Kidney (tissue), 22 donors: ENCODE measurements at places on chromosomes 2 and 18. TPM values are rescaled to one million over a fixed set of nuclear protein-coding genes. Genes with fewer than 3 reads are reported as not detected.

SPDYA gene
- total RNA-seq = 1.6 TPM

GNAL gene
- 9.7 TPM for total RNA-seq

DNA sequence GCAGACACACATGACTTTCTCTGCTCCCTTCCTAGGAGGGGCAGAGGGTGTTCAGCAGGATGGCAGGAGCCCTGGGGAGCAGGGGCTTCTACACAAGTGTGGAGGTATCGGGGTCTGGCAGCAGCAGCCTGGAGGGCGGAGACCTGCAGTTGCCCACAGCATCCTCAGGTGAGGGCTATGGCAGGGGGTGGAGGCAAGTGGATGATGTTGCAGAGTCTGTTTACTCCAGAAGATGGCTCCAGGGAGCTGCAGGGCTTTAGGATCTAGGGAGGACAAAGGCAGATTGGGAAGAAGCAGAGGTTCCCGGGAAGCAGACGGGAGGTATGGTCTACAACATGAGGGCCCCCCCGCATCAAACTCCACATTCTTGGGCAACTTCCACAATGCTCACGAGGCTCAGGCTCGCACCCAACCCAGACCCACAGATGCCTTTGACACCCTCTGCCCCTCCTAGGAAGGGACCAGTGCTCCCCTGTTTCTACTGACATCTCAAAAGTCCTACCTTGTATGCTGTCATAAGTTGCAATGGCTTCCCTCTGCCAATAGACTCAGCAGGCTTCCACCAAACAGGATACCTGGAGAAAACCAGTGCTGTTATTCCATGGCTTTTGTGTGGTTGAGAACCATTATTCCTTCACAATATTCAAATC lies 12.0 kb upstream of the ATP6V1C2 start:
- no peaks in the 10 kb centered on the region for H3K36me3 ChIP-seq
- H3K27me3 ChIP-seq = no peaks in the 10 kb centered on the region
- H3K4me3 ChIP-seq = no peak overlapping the region
- DNase-seq = no peak
- H3K27ac ChIP-seq = no peak overlapping the region
- no peaks in the 10 kb centered on the region for H3K4me1 ChIP-seq

DNA sequence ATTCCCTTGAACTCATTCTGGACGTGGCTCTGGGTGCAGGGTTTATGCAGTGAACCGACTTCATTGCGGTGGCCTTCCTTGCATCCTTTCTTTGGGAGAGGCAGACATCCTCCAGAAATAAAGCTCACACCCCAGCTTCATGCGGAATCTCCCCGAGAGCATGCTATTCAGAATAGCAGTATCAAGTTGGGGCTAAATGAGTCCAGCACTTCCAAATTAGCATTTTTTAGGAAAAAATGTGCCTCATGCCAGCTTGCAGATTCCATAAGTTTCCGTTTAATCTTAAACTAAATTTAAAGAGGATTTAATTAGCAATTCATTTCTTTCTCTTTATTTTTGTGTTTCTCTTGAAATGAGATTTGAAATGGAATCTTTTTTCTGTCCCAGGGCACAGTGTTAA lies 107.4 kb upstream of the HDAC4 start:
- no peaks in the 10 kb centered on the region for H3K4me1 ChIP-seq
- no peak overlapping the region for H3K27ac ChIP-seq
- DNase-seq = no peak

DNA sequence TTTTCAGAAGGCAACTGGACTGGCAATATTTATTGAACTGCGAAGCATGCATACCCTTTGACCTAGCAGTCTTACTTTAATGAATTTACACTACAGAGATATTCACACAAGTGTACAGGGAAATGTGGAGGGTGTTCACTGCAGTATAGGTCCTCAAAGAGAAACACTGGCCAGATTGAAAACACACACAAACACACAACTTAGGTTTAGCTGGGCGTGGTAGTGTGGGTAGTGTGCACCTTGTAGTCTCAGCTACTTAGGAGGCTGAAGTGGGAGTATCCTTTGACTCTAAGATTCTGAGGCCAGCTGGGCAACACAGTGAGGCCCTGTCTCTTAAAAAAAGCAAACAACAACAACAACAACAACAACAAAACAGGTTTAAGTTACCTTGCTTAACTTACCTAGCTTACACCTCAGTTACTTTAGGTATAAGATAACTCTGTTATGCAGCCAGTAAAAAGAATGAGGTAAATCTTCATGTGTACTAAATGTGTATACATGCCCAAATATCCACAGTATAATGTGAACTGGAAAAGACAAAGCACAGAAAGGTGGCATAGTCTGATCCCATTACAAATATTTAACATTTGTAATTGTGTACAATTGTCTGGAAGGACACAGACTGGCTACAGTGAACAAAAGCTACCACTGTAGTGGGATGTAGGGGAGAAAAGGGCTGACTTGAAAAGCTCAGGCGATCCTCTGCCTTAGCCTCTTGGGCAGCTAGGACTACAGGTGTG lies 105.9 kb upstream of the FZD5 start:
- peaks cover 5% of the 10 kb centered on the region for H3K4me1 ChIP-seq
- DNase-seq = no peak
- H3K4me3 ChIP-seq = no peak overlapping the region
- no peak overlapping the region for H3K27ac ChIP-seq
- H3K36me3 ChIP-seq = no peaks in the 10 kb centered on the region

- H3K27ac ChIP-seq = no peak overlapping the region
- H3K27me3 ChIP-seq = no peaks in the 10 kb centered on the region
- DNase-seq = no peak
- H3K4me1 ChIP-seq = no peaks in the 10 kb centered on the region
- H3K36me3 ChIP-seq = no peaks in the 10 kb centered on the region
- no peak overlapping the region for H3K4me3 ChIP-seq
These were observed 607.3 kb downstream of the ERBB4 start for GRCh38 chr2:211931314-211931713.

GTF2A1L gene
- 0.76 TPM for total RNA-seq

GRCh38 chr2:170320948-170321347 lies 143.0 kb downstream of the MYO3B start:
- H3K27ac ChIP-seq = no peak overlapping the region
- DNase-seq = no peak
- H3K4me3 ChIP-seq = no peak overlapping the region
- H3K36me3 ChIP-seq = no peaks in the 10 kb centered on the region
- H3K4me1 ChIP-seq = no peaks in the 10 kb centered on the region

DNA sequence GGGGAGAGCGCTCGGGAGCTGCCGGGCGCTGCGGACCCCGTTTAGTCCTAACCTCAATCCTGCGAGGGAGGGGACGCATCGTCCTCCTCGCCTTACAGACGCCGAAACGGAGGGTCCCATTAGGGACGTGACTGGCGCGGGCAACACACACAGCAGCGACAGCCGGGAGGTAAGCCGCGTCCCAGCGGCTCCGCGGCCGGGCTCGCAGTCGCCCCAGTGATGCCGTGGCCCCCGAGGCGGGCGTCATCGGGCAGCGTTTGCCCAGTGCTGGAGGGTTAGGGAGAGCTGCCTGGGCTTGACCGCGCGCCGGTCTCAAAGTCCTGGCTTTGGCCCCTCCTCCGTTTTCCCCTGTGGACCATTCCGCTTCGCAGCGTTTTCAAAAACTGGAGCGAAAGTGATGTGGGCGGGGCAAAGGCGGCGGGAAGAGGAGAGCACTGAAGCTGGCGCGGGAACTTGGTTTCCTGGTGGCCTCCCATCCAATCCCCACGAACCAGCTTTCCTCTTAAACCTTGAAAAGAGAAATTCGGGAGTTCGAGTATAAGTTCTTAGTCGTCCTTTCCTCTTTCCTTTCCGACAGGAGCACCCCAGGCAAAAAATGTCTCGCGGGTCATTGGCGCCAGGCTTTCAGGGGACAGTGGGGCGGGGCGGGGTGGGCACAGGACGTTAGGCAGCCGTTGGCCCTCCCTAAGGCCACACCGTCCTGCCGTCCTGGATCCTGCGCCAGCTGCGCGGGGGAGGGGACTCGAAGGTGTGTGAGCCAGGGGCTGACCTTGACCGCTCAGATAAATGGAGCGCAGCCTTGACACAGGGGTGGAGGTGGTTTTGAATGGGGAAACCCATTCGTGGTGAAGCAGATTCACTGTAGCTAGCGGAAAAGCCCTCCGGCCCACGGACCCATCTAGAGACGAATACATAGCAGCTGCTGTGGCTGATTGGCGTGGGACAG lies 821 bp downstream of the TYMS start:
- no peaks in the 10 kb centered on the region for H3K27me3 ChIP-seq
- H3K36me3 ChIP-seq = no peaks in the 10 kb centered on the region
- H3K4me1 ChIP-seq = no peaks in the 10 kb centered on the region
- DNase-seq = peak; percentile 93
- peak overlapping the region; percentile 67 for H3K27ac ChIP-seq
- H3K4me3 ChIP-seq = peak overlapping the region; percentile 69

CD28 gene
- 4.7 TPM for total RNA-seq

DNA sequence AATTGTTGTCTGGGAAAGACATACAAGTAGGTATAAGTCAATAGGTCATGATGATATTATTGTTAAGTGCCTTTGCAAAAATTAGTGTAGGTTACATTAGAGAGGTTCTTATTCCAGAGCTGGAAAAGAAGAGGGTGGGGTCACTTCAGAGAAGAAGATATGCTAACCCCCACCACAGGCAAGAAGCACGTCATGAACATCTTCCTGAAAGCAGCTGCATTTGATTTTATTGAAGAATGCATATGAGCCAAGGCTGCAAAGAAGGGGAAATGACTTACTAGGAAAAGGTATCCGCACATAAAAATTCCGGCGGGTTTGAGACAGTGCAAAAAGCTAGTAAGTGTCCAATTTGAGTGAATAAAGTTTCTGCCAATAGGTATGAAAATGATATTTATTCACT lies 195.3 kb upstream of the CDH2 start:
- no peak overlapping the region for H3K4me3 ChIP-seq
- DNase-seq = no peak
- no peak overlapping the region for H3K27ac ChIP-seq
- no peaks in the 10 kb centered on the region for H3K4me1 ChIP-seq

DNA sequence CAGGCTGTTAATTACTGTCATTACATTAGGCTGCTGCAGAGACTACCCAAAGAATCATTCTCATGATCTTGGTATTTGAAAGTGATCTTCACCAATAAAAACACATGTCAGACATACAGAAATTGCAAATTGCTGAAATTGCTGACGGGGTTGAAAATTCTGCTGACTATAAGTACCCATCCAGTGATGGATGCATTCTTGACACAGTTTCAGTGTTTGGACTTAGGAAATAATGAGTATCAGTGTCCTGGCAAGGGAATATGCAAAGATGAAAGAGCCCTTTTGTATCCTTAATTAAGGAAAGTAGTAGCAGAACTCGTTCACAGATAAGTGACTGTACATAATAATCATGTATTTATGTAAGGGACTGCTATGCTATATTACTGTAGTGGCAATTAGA lies 221.1 kb upstream of the ATP5MC3 start:
- H3K36me3 ChIP-seq = no peaks in the 10 kb centered on the region
- H3K27me3 ChIP-seq = no peaks in the 10 kb centered on the region
- H3K4me1 ChIP-seq = no peaks in the 10 kb centered on the region
- no peak overlapping the region for H3K27ac ChIP-seq
- no peak for DNase-seq
- no peak overlapping the region for H3K4me3 ChIP-seq

DNA sequence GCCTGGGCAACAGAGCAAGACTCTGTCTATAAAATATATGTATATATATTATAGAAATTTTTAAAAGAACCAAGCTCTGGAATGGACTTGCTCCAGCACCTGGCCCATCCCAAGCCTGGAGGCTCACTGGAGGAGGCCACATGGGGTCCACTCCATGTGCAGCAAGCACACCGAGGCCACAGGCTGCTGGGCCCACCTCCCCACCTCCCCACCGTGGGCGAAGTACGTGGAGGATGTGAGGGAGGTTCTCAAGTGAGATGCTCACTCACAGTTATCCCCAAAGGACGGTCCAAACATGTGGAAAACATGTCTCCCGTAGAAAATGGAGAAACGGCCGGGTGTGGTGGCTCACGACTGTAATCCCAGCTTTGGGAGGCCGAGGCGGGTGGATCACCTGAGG lies 13.9 kb upstream of the RAB17 start:
- H3K27ac ChIP-seq = no peak overlapping the region
- H3K36me3 ChIP-seq = no peaks in the 10 kb centered on the region
- peaks cover 6% of the 10 kb centered on the region for H3K4me1 ChIP-seq
- no peak overlapping the region for H3K4me3 ChIP-seq
- DNase-seq = no peak

DNA sequence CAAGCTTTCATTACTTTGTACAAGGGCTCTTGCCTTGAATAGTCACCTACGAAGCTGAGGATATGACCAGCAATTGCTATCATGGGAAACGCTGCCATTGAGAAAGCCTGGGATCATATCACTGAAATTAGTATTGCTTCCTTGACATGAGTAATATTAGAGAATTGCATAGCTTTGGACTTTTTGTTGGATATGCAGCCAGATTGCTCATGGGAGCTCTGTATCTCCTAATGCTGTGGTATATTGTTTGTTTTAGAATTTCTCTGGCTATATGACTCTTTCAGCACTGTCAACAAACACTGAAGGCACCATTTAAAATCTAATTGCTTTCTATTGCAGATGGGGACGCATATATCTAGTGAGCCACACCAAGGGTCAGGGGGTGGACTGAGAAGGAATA lies 80.0 kb upstream of the WDSUB1 start:
- peaks cover 4% of the 10 kb centered on the region for H3K36me3 ChIP-seq
- no peak for DNase-seq
- no peak overlapping the region for H3K27ac ChIP-seq

G6PC2 gene
- total RNA-seq = not detected

- H3K27me3 ChIP-seq = no peaks in the 10 kb centered on the region
- no peaks in the 10 kb centered on the region for H3K36me3 ChIP-seq
- H3K27ac ChIP-seq = no peak overlapping the region
- DNase-seq = no peak
These were observed 323.3 kb downstream of the ZNF804A start for GRCh38 chr2:184921676-184922075.

DNA sequence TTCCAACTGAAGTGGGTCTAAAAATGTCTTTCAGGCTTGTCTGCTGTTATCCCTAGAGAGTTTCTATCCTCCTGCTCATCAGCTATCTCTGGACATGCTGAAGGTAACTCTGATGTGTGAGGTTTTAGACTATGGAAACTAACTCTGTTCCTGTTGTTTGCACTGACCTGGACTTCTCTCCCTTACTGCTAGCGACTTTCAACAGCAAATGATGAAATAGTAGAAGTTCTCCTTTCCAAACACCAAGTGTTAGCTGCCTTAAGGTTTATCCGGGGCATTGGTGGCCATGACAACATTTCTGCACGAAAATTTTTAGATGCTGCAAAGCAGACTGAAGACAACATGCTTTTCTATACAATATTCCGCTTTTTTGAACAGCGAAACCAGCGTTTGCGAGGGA lies 26.9 kb downstream of the RMC1 start:
- no peaks in the 10 kb centered on the region for H3K27me3 ChIP-seq
- H3K4me3 ChIP-seq = no peak overlapping the region
- DNase-seq = no peak

- H3K36me3 ChIP-seq = no peaks in the 10 kb centered on the region
- H3K4me1 ChIP-seq = no peaks in the 10 kb centered on the region
- no peak overlapping the region for H3K4me3 ChIP-seq
- H3K27ac ChIP-seq = no peak overlapping the region
- DNase-seq = no peak
- H3K27me3 ChIP-seq = no peaks in the 10 kb centered on the region
These were observed 389.6 kb upstream of the CDH19 start for GRCh38 chr18:66993492-66993891.

LRATD1 gene
- 17.3 TPM for total RNA-seq

KCNE4 gene
- total RNA-seq = 4.2 TPM

GRCh38 chr2:234425639-234426603 lies 71.0 kb downstream of the ARL4C start:
- H3K27me3 ChIP-seq = no peaks in the 10 kb centered on the region
- no peak for DNase-seq
- H3K4me3 ChIP-seq = no peak overlapping the region
- peaks cover 3% of the 10 kb centered on the region for H3K4me1 ChIP-seq
